ENCODE measurements at places on chromosomes 16 and 17. TPM values are rescaled to one million over a fixed set of nuclear protein-coding genes. Genes with fewer than 3 reads are reported as not detected.

NOTUM gene
- 0.09 TPM for total RNA-seq

- DNase-seq: no peak
Measured at GRCh38 chr17:9982159-9982558, 77.1 kb upstream of the RCVRN start.

DNA sequence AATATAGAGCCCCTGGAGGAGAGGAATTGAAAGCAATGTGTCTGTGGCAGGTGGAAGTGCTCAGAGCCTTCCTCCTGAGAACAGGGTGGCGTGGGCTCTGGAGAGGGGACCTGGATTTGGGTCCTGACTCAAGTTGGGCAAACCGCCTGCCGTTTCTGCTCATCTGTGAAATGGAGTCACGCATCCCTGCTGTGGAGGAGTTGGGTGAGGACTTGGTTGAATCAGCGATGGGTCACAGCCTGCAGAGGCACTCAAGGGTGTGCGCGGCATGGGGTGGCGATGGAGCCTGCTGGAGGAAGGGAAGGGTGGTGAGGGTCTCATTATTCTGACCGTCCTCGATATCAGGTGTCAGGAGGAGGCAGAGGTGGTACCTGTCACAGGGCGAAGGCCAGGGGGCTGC, 3.1 kb downstream of the ADAD2 start:
- no peak for DNase-seq

KRTAP2-2 gene
- total RNA-seq: not detected

- no peak for DNase-seq
Measured at GRCh38 chr16:78640886-78641285, 541.4 kb downstream of the WWOX start.

GLP2R gene
- 0.16 TPM for total RNA-seq

DNA sequence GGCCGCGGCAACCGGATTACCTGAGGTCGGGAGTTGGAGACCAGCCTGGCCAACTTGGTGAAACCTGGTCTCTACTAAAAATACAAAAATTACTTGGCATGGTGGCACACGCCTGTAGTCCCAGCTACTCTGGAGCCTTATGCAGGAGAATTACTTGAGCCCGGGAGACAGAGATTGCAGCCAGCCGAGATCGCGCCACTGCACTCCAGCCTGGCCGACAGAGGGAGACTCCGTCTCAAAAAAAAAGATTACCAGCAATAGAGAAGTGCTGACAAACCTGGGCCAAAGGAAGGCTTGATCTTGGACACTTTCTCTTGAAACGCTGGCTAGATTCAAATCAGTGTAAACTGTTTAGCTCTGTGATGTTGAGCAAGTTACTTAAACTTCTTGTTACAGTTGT, 4.3 kb downstream of the MT1H start:
- DNase-seq: peak; percentile 44

GRCh38 chr17:77222356-77222755, 81.6 kb downstream of the SEC14L1 start:
- DNase-seq: no peak

DNA sequence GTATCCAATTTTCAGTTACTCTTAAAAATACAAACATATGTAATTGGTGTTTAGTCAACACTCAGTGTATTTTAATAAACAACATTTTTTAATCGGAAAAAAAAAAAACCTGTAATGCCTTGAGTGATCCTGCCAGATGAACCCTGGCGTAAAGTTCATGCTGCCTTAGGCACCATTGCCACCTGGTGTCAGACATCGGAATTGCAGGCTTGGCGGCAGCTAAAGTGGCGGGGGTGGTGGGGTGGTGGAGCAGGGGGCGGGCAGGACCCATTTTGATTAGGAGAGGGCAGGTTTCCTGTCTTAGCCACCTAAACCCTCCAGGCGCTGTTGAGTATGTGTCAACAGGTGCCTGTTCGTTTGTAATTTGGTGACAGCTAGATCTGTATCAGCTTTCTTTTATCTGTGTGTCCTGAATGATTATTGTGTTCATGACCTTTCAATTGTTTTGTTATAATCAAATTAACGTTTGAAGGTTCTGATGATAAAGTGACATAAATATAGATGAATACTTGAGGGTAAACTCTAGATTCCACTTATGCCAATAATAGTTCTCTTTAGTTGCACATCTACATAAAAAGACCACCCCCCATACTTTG, 588.7 kb downstream of the CDH13 start:
- DNase-seq: peak; percentile 34

GRCh38 chr17:31050948-31051347, 43.8 kb upstream of the NF1 start:
- DNase-seq: no peak

TNP2 gene
- not detected for total RNA-seq

DNA sequence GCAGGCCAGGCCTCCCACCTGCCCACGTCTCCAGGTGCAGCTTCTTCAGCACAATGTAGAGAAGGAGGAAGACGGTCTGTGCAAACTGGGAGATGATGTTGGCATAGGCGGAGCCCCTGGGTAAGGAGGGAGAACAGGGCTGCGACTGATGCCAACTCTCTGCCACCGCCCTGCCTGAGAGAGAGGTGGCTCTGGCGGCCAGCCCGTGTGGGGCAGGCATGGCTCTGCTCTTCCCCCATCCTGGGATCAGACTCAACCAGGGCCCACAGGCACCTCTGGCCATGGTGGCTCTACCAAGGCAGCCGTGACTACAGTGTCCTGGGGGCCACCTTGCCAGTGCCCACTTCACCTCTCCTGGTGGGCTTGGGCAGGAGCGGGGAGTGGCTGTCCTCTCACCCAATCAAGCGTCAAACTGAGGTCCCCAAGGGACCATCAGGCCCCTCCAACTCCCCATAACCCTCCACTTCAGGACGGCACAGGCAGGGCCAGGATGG, 8.6 kb downstream of the SLC47A2 start:
- DNase-seq: no peak

SOX8 gene
- 0.33 TPM for total RNA-seq

DNA sequence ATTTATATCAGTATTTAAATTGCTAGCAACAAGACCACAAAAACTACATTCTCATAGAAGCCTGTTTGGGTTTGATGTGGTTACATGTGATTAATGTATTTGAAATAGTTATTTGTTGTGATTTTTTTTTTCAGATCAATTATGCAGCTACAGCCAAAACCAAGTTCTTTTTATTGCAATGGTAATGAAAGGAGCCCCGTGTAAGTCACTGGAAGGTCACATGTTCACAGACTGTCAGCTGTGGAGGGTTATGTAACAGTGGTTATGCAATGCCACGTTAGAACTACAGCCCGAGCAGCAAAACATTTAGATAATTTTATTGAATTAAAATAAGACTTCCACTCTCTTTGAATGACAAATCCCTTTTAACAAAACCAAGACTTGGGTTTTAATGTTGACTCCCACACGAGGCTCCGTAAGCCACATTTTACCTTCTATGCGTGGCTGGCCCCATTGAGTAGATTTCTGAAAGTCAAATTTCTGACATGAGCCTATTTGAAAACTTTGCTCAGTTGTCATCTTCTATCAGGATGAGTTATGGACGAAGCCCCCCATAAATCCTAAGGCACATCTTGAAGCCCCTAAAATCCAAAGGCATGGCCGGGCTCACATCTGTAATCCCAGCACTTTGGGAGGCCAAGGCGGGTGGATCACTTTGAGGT, 41.8 kb upstream of the SEC14L1 start:
- peak; percentile 90 for DNase-seq

DNA sequence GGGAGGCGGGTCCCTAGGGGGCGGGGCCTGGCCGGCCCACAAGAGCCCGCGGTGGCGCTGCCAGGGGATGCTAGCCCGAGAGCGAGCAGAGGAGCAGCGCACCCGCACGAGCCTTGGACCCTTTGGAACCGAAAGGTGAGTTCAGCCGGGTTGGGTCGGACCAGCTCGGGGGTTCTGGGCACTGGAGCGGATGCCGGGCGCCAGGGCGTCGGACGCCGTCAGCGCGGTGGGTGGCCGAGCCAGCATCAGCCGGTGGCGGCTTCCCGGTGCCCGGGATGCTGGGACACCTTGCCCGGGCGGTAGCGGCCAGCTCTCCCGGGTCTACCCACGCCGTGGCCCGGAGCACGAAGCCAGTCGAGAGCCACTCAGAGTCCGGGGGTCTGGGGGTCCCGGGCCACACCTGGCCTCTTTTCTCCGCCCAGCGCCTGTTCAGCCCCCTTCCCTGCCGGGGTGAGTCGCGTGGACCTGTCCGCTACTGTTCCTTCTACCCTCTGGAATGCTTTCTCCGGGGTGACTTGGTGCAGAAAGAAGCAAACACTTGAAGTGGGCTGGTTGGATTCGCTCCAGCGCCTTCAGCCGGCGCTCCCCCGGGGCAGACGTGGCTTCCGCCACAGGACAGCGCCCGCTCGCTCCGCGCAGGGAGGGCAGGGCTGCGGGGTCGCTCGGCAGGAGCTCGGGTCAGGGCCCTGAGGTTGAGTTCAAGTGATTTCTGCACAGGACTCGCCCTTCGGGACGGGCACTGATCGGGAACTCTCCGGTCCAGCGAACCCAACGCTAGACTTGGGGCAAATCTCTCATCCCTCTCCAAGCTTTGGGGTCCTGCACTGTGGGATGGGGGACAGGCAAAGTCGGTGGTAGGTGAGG, at the start of gene SCNN1G:
Gene SCNN1G, plus strand, starts transcription at position 67 of the 864 bp plus-strand sequence. CDS start 3,527 bp downstream, outside the sequence.
- DNase-seq: no peak
